ENCODE measurements at places on chromosomes 4 and X.
A peak's percentile ranks its signal among the peaks of the same experiment; 100 is the strongest.

DNA sequence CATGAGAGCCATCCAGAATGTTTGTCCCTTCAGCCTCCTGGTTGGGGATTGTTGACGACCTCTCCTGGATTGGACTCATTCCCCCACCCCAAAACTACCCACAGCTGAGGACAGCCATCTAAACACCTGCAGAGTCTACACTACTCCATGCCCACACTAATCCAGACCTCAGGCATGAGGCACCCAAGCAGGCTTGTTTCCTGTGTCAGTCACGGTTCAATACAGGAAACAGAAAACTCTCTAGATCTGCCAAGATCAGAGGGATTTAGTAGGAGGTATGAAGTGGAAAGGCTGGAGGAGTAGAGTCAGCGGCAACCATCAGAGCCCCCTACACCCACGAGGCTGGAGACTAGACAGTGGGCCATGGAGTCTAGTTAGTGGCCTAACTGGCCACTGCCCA, 37.7 kb downstream of the HAND2 start:
- DNase-seq, result no peak

- DNase-seq, result no peak
Observed at GRCh38 chr4:47561331-47561730, 76.3 kb downstream of the ATP10D start.

GRCh38 chr4:164572877-164573279, 181.1 kb upstream of the SMIM31 start:
- peak; percentile 44 for DNase-seq

GRCh38 chr4:186723292-186724057, at the start of gene FAT1:
TSS of gene FAT1 (minus strand) at chr4:186723856. CDS start at chr4:186709827, 14,029 bp downstream.
- DNase-seq, result no peak

DNA sequence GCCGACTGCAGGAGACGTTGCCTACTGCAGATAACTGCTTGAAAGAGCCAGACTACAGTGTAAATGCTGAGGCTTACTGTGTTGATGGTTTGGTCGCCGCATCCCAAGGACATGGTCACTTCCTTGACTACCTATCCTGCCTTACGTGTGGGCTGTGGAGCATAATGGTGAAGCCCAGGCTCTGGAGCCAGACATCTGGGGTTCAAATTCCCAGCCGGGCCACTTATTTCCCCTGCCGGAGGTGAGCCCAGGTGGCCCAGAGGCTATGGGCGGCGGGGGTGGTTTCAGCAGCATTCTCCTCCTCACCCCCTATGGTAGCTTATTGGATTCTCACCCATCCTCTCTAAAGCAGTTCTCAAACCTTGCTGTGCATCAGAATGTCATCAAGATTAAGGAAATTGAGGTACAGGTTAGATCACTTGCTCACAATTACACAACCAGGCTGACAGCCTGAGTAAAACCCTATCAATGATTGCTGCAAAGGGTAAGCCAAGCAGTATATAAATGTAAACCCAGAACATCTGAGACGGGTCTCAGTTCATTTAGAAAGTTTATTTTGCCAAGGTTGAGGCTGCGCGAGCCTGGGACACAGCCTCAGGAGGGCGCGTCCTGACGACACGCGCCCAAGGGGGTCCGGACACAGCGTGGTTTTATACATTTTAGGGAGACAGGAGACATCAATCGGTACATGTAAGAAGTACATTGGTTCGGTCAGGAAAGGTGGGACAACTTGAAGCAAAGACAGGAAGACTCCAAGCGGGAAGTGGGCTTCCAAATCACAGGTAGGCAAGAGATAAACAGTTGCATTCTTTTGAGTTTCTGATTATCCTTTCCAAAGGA, 48.5 kb downstream of the EVC start:
- DNase-seq, result no peak

- no peak for DNase-seq
Observed at GRCh38 chr4:185395238-185395955, at the start of gene LRP2BP. TSS of gene LRP2BP (minus strand) at chr4:185395924. CDS start at chr4:185378186, 17,738 bp downstream.

All from non-pigmented ciliary epithelial cell (primary cell).